ENCODE measurements at places on chromosomes 16 and 17. TPM values are rescaled to one million over a fixed set of nuclear protein-coding genes. Genes with fewer than 3 reads are reported as not detected.

DNA sequence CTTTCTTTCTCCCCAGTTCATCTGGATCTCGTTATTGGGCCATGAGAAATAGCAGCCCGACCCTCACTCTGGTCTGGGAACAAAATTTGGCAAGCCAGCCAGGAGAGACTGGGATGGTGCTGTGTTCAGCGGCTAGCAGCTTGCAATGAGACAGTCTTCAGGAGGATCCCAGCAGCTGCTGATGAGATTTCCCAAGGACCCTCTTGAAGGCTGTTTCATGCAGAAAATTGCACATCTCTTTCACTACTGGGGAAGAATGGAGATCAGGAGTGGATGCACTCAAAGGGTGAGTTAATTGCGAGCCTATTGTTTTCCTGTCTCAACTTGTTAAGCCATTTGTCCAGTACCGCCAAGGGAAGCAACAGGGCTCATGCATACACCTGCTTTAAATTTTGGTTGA, 5.5 kb upstream of the COIL start:
- no peak overlapping the region for H3K27ac ChIP-seq
- no peak for DNase-seq
- no peak overlapping the region for H3K4me3 ChIP-seq

The TPSB2 gene
- not detected for total RNA-seq

DNA sequence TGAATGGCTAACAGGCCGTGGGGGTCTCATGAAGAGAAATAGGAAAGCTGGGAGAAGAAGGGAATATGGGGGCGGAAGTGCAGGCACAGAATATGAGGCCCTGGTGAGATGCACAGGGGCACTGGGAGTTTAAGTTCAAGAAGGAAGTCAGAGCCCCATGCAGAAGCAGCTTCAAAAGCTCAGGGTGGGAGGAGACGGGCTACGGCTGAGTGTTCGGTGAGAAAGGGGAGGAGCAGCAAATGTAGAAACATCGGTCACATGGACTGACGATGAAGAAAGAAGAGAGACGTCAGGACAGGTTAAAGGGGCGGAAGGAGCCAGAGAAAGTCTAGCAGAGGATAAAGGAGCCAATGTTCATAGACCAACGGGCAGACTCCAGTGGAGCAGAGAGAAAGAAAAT, 204.5 kb upstream of the ZFHX3 start:
- no peaks in the 10 kb centered on the region for H3K36me3 ChIP-seq
- no peak overlapping the region for H3K27ac ChIP-seq
- no peaks in the 10 kb centered on the region for H3K4me1 ChIP-seq

The CAPNS2 gene
- total RNA-seq: 0.38 TPM

GRCh38 chr17:47776330-47777197, 43.5 kb downstream of the TBX21 start:
- DNase-seq: peak; percentile 70
- H3K4me1 ChIP-seq: no peaks in the 10 kb centered on the region
- H3K4me3 ChIP-seq: no peak overlapping the region
- no peak overlapping the region for H3K27ac ChIP-seq

GRCh38 chr17:9537177-9537776, 38.3 kb downstream of the STX8 start:
- H3K4me3 ChIP-seq: no peak overlapping the region
- H3K27me3 ChIP-seq: no peaks in the 10 kb centered on the region
- peaks cover 5% of the 10 kb centered on the region for H3K4me1 ChIP-seq
- peaks cover 12% of the 10 kb centered on the region for H3K36me3 ChIP-seq

DNA sequence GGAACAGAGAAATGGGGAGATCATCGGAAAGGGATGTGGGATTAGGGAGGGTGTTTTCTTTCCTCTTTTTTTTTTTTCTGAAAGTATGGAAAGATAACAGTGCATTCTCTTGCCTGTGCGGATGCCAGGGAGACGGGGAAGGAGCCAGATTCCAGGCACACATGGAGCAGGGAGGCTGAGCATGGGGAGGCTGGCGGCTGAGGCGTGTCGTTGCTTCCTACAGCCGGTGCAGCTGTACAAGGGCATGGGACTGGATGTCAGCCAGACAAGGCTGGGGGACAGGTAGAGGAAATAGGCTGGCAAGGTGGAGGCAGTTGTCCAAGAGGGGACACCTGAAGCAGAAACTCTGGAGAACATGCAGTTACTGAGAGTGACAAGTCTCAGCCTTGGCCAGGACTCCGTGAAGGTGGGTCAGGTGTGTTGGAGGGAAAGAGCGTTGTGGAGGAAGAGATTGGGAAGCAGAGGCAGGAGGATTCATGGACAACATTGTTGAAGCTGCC, 16.6 kb upstream of the ADORA2B start:
- H3K27ac ChIP-seq: no peak overlapping the region
- H3K36me3 ChIP-seq: no peaks in the 10 kb centered on the region
- no peaks in the 10 kb centered on the region for H3K4me1 ChIP-seq
- no peak overlapping the region for H3K4me3 ChIP-seq
- peak; percentile 37 for DNase-seq

DNA sequence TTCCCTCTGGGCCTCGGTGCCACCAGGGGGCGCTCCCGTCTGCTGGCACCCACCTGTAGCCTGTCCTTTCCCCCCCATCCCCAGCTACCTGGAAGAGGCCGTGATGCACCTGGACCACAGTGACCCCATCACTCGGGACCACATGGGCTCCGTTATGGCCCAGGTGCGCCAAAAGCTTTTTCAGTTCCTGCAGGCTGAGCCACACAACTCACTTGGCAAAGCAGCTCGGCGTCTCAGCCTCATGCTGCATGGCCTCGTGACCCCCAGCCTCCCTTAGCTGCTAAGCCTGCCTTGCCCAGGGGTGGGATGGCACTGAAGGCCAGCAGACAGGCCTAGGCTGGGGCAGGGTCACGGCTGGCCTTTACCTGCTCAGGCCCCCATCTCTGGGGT, 818 bp upstream of the NRN1L start:
- DNase-seq: peak; percentile 93
- H3K4me3 ChIP-seq: no peak overlapping the region
- H3K27me3 ChIP-seq: no peaks in the 10 kb centered on the region
- peaks cover 55% of the 10 kb centered on the region for H3K36me3 ChIP-seq
- no peak overlapping the region for H3K27ac ChIP-seq
- peaks cover 5% of the 10 kb centered on the region for H3K4me1 ChIP-seq

DNA sequence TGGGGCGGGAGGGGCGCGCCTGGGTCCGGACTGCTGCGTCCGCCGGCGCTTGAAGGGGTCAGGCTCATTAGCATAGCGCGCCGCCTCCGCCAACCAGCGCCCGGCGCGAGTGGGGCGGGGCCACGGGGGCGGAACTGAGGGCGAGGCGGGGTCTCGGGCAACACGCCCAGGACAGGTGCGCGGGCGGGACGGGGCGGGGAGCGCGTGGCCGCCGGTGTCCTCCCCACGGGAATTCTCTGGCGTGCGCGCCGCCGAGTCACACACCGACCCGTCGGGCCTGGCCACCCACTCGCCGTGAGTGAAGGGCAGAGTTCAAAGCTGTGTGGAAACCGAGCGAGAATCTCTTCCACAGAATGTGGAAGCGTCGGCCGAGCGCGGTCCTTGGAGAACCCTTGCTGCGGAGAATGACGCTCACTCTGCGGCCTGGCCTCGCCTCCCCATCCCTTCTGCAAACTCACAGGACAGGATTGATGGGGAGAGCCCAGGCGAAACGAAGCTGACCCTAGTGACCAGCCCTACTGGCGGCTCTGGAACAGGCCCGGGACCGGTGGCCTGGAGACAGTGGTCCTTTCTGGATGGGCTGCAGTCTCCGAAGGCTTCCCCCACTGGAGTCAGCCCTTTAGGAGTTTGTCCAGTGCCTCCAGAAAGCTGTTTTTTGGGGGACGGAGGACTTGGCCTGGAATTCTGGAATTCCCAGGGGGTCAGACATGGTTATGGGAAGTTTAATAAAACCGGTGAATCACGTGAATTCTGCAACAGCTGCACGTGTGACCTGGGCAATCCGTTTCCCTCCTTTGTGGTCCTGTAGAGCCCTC, at the start of gene SNAI3:
Gene SNAI3, minus strand, starts transcription at position 69 of the 815 bp plus-strand sequence. CDS start 101 bp downstream, outside the sequence.
- H3K27ac ChIP-seq: no peak within 1 kb of the TSS
- DNase-seq: peak; percentile 98

The NEUROD2 gene
- total RNA-seq: not detected

DNA sequence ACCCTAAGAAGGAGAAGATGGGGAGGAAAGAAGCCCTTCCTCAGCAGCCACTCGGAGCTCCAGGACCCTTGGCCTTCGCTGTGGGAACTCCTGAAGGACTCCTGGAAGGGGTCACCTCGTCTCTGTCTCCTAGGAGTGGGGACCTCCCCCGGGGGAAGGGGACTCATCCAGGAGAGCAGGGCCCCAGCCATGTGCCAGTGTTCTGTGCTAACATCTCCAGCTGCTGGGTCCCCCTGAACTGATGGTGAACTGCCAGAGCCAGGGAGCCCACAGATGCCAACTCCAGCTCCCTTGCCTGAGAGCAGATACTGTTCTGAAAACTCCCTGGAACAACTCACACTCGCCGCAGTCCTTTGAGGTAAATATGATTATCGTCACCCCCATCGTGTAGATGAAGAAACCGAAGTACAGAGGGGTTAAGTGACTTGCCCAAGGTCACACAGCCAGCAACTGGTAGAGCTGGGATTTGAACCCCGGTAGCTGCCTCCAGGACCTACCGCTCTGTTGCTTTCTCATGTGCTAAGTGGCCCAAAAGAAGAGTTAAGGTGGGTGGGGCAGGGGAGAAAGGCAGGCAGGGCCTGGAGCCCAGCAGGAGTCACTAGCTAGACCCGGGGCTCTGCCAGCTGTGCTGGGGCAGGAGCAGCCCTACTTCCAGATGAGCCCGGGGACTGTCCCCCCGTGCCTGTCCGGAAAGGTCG, 10.5 kb downstream of the TIMM22 start:
- H3K4me1 ChIP-seq: peaks cover 11% of the 10 kb centered on the region
- H3K36me3 ChIP-seq: peaks cover 27% of the 10 kb centered on the region

GRCh38 chr16:80887062-80887461, 82.7 kb upstream of the CDYL2 start:
- no peak for DNase-seq
- H3K4me3 ChIP-seq: no peak overlapping the region
- no peaks in the 10 kb centered on the region for H3K36me3 ChIP-seq
- peaks cover 25% of the 10 kb centered on the region for H3K27me3 ChIP-seq
- H3K4me1 ChIP-seq: no peaks in the 10 kb centered on the region

The MMP28 gene
- not detected for total RNA-seq

The NXPH3 gene
- total RNA-seq: 2.7 TPM

DNA sequence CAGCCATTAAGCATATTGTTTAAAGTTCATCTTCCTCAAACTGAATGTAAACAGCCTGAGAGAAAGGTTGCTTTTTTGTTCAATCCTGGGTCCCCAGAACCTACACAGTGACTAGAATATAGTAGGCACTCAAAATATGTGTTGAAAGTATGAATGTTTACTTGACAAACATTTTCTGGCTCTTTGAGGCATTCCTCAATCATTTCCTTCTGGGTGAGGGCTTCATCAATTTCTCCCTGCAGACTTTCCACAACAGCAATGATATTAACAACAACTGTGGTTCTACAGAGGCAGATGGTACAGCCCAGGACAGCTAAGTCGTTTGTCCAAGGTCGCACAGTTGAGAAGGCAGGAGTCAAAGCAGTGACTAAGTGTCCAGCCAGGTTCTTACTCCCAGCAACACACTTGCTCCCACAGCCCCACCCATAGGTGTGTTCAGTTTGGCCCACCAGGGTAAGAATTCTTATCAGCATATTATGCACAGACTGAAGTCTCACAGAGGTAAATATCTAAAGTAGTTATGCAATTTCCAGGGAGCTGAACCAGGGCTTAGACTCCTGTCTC, 61.1 kb downstream of the HS3ST3B1 start:
- H3K36me3 ChIP-seq: no peaks in the 10 kb centered on the region
- no peaks in the 10 kb centered on the region for H3K27me3 ChIP-seq
- H3K27ac ChIP-seq: no peak overlapping the region

GRCh38 chr16:87238361-87238715, 78.9 kb downstream of the C16orf95 start:
- peaks cover 2% of the 10 kb centered on the region for H3K4me1 ChIP-seq
- H3K27ac ChIP-seq: no peak overlapping the region
- H3K36me3 ChIP-seq: no peaks in the 10 kb centered on the region
- no peak overlapping the region for H3K4me3 ChIP-seq
- H3K27me3 ChIP-seq: no peaks in the 10 kb centered on the region

The CD300E gene
- 1.5 TPM for total RNA-seq

GRCh38 chr17:77286641-77287431, 146.1 kb downstream of the SEC14L1 start:
- no peaks in the 10 kb centered on the region for H3K36me3 ChIP-seq
- DNase-seq: no peak
- H3K27ac ChIP-seq: no peak overlapping the region
- no peak overlapping the region for H3K4me3 ChIP-seq

DNA sequence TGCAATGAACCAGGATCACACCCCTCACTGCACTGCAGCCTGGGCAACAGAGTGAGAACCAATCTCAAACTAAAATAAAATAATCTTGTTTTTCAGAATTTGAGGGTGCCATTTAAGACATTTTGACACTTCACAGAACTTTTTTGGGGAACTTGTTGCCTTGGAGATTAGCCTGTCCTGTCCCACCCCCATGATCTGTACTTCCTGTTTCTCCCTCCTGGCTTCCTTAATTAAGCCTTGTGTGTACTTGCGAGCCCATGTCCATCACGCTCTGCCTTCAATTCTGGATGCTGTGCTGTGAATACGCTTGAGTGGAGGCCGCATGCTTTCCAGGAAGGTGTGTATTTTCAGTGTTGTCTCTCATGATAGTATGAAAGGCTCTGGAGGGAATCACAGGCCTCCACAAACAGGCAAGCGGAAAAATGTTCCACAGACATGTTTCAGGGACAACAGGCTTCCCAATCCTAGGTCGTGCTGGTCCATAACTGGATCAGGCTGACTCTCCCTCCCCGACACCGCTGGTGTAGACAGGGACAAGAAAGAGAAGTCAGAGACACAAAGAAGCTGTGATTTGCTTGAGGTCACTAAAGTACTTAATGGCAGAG, 56.9 kb downstream of the NOS2 start:
- H3K4me1 ChIP-seq: no peaks in the 10 kb centered on the region
- no peak overlapping the region for H3K4me3 ChIP-seq
- H3K27me3 ChIP-seq: no peaks in the 10 kb centered on the region

GRCh38 chr17:44222112-44222869, 2.8 kb upstream of the UBTF start:
- H3K27me3 ChIP-seq: no peaks in the 10 kb centered on the region
- peak; percentile 93 for DNase-seq
- peaks cover under 1% of the 10 kb centered on the region for H3K36me3 ChIP-seq
- peak overlapping the region; percentile 87 for H3K27ac ChIP-seq
- H3K4me1 ChIP-seq: no peaks in the 10 kb centered on the region

The P3H4 gene
- 22.6 TPM for total RNA-seq

- H3K4me1 ChIP-seq: peaks cover 6% of the 10 kb centered on the region
- no peaks in the 10 kb centered on the region for H3K36me3 ChIP-seq
- H3K27me3 ChIP-seq: peaks cover 85% of the 10 kb centered on the region
These were observed 1.2 kb upstream of the CBX4 start for GRCh38 chr17:79840269-79840988.
